Nasal cavity respiratory epithelium epithelial cell of viscerocranial mucosa (primary cell): ENCODE measurements at places on chromosomes 3 and 15. TPM values are rescaled to one million over a fixed set of nuclear protein-coding genes. Genes with fewer than 3 reads are reported as not detected.

MITF gene
- total RNA-seq, result 2.1 and 3.3 TPM in 2 replicates

P2RY13 gene
- not detected in 2 replicates for total RNA-seq

UACA gene
- total RNA-seq, result 24.3 TPM in 2 replicates

ARGFX gene
- not detected in 2 replicates for total RNA-seq

SPRED1 gene
- 22.6 and 30.1 TPM in 2 replicates for total RNA-seq

CPN2 gene
- not detected in 2 replicates for total RNA-seq

CNTN3 gene
- total RNA-seq, result 0.68 and 1.6 TPM in 2 replicates
